Hypothalamus (tissue), 51 donors: ENCODE measurements at places on chromosomes 4 and X.

- DNase-seq, result no peak
Measured at GRCh38 chr4:176036585-176037205, 28.9 kb upstream of the WDR17 start.

GRCh38 chrX:106484233-106484632 is 127.5 kb upstream of the RADX start:
- no peak for DNase-seq

- no peak for DNase-seq
Measured at GRCh38 chrX:115562480-115562847, 1.5 kb downstream of the PLS3 start.

- no peak for DNase-seq
Measured at GRCh38 chr4:37383579-37384229, 139.2 kb downstream of the NWD2 start.
